GM10248 (cell line): ENCODE measurements at places on chromosomes 2 and 18.

DNA sequence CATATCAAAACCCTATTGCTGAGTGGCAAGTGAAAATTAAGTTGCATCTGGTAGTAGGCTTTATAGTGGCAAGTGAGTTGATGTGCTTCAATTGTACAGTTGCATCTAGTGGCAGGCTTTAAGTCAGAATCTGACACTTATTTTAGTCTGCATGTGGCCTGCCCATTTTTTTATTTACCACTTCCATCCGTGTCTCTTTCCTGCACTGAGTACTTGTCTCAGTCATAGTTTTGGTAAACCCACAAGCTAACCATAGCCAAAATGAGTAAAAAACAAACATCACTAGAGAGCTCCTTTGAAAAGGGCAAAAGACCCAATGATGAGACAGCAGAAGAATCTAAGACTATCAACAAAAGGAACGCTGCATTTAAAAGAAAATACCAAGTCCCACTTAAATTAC, 96.0 kb upstream of the CRACDL start:
- no peak for DNase-seq

GRCh38 chr2:203201426-203201825, 37.4 kb upstream of the CYP20A1 start:
- no peak for DNase-seq

DNA sequence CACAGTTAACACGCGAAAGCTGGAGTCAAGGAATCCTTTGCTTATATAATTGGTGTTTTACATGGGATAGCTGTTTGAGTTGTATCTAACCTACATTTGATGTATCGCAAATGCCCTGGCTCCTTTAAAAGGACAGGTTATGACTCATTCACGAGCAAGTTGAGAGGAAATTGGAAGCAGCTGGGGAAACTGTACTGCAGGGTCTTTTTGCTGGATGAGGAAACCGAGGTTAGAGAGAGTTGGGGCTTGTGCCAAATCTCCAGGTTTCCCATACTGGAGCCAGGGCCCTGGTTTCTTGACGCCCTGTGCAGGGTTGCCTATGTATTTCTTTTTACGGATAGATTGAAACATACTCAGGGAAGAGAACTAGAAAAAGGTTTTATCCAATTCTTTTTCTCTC, 60.0 kb upstream of the SPTBN1 start:
- DNase-seq, result no peak

DNA sequence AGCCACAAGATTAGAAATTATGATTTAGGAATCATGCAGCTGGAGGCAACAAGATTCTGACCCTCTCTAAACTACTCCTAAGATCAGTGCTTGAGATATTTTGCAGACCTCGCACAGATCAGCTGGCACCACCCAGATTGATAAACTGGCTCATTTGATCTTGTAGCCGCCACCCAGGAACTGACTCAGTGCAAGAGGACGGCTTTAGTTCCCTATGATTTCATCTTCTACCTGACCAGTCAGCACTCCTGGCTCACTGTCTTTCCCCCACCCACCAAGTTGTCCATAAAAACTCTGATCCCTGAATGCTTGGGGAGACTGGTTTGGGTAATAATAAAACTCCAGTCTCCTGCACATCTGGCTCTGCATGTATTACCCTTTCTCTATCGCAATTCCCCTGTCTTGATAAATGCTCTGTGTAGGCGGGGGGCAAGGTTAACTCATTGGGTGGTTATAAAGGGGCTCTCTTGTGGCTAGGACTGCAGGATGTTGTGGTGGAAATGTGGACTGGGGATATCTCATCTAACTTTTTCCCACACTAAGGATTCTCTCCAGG, 96.1 kb downstream of the ARL6IP6 start:
- no peak for DNase-seq

- no peak for DNase-seq
Measured at GRCh38 chr2:231708773-231709635, 679 bp downstream of the PTMA start.

DNA sequence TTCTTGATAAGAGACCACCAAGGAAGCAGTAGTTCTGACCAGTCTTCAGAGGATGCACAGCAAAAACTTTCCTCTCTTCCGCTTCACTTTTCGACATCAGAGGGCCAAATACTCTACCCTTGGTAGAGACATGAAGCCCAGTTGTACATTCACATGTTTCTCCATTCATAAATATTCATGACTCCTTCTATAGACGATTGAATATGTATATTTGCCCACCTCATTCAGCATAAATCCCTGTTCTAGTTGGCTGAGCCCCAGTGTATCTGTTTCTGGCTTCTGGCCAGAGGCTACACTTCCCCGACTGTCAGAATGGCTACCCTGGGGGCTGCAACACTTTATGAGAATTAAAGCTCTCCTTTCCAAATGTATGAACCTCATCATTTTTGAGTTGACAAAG, 258.5 kb downstream of the ASXL3 start:
- no peak for DNase-seq

DNA sequence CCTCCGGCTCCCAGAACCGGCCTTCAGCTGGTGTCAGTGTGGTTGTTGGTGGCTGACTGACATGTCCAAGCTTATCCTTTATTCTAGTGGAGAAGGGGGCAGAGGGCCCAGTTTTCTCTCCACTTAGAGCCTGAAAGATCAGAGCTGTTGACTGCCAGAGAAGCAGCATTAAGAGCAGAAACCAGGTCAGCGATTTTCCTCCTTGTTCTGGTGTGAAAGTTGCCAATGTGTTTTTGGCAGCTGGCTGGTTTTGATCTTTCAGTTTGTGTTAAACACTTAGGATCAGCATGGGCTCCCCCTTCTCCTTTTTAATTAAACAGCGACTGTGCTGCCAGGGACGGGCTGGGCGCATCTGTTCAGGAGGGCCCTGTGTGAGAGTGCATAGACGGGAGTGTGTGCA, 100.9 kb downstream of the ASAP2 start:
- no peak for DNase-seq

- DNase-seq, result no peak
Measured at GRCh38 chr18:6748241-6748640, 18.7 kb downstream of the ARHGAP28 start.

DNA sequence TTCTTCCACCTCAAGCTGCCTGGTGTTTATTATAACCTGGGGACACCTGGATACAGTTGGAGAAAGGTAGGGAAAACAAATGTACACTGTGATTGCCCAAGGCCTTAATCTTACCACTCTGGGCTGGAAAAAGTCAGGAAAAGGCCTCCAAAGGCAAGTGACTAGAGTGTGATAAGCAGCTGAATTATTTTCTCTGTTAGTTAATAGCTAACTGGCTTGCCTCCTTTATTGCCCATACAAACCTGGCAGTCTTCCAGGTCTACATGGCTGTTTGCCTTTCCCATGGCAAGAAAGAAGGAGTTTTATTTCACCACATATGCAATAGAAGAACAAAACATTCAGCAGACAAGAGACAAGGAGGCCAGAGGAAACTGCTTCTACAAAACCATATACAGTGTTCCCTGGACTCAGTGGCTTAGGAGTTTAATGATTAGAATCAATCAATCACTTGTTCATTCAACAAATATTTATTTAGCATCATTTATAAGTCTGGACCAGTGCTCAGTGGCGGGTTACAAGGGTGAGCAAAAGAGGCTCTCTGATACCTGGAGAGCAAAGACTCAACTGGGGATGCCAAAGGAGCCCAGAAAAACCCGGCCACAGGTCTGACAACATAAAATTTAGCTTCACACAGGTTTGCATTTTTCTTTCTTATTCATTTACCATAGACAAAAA, 27.5 kb upstream of the SUCLG1 start:
- no peak for DNase-seq

GRCh38 chr18:62982600-62983251, 267.4 kb downstream of the PHLPP1 start:
- peak; percentile 80 for DNase-seq

DNA sequence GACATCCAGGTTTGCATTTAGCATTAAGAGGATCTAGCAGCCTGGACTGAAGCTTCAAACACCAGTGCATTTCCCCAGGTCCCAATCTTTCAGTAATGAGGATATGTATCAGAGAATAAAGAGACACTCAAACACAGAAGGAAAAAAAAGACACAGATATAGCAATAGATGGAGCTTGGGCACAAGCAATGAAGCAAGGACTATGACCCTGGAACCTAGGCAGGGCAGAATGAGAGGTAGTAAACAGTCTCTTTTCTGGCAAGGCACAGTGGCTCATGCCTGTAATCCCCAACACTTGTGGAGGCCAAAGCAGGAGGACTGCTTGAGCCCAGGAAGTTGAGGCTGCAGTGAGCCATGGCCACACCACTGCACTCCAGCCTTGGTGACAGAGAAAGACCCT, 80.7 kb upstream of the HNRNPA3 start:
- no peak for DNase-seq

DNA sequence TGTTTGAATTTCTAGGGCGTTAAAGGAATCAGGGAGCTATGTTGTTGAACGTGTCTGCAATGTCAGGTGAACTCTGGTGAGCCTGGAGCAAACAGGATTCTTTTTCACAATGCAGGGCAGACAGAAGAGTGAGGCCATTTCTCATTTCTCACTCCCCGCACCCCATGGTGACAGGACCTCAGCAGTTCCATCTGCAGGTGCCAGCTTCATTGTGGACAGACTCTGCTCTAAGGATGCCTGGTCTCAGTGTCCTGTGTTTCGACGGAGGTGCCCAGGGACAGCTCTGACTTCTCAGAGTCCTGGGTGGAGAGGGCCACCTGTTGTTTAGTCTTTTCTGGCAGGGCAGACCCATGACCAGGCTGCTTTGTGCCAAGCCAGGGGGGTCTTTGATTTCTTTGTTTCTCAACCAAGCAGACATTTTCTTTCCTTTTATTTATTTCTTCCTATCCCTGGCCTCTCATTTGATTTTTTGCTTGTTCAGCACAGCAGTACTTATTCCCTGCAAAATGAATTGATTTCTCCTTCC, 201.5 kb downstream of the RNF144A start:
- no peak for DNase-seq

DNA sequence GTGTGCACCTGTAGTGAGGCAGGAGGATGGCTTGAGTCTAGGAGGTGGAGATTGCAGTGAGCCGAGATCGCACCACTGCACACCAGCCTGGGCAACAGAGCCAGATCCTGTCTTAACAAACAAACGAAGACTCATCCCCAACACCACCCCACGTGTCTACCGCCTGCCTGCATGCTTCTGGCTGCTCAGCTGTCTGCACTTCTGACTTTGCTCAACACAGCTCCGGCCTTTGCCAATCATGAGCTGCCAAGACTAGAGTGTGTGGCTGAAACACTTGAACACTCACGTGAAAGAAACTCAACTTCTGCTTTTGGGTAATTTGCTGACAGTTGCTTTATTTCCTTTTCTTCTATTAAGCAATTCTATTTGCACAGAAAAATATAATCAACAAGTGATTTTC, 32.1 kb upstream of the SP3 start:
- DNase-seq, result peak; percentile 63

- DNase-seq, result no peak
Measured at GRCh38 chr2:224843141-224843540, 127.0 kb upstream of the CCDC195 start.

- no peak for DNase-seq
Measured at GRCh38 chr2:128306081-128306930, 12.4 kb downstream of the HS6ST1 start.

GRCh38 chr2:138329591-138329990, 172.0 kb upstream of the SPOPL start:
- DNase-seq, result no peak

GRCh38 chr2:240462073-240462706, 26.7 kb downstream of the GPC1 start:
- no peak for DNase-seq

GRCh38 chr18:662197-662596, 4.7 kb downstream of the TYMS start:
- no peak for DNase-seq

- peak; percentile 12 for DNase-seq
Measured at GRCh38 chr2:210199186-210199765, 26.0 kb downstream of the ACADL start.

DNA sequence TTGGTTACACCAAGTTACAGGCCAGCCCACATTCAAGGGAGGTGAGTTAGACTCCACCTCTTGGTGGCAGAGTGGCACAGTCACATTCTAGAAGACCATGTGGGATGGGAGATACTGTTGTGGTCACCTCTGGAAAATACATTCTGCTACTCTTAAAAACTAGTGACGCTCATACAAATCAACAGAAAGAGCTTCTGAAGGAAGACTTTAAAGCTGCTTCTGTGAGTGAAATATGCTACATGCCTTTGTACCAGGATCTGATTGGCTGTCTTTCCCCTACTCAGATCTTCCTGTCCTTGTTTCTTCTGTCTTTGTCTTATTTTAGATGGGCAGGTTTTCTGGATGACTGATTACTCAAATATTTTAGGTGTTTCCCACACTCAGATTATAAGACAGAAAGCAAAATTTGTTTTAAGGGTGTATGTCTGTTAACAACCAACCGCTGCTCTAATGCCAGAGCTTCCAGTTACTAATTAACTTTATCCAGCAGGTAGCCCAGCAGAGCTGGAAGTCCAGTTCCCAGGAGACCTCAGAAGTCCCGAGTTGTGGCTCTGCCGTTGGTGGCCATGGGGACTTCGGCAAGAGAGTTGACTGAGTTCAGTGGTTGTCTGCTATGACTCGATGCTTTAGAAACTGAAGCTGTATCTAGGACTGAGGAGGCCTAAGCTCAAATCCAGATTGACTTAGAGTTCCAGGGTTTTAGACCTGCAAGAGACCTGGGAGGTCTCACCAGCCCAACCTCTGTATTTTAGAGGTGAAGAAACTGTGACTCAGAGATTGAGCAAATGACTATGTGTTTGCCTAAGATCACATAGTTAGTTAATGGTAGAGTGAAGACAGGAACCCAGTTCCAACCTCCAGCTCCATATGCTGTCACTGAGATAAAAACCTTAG, 7.4 kb downstream of the IL1R2 start:
- no peak for DNase-seq

DNA sequence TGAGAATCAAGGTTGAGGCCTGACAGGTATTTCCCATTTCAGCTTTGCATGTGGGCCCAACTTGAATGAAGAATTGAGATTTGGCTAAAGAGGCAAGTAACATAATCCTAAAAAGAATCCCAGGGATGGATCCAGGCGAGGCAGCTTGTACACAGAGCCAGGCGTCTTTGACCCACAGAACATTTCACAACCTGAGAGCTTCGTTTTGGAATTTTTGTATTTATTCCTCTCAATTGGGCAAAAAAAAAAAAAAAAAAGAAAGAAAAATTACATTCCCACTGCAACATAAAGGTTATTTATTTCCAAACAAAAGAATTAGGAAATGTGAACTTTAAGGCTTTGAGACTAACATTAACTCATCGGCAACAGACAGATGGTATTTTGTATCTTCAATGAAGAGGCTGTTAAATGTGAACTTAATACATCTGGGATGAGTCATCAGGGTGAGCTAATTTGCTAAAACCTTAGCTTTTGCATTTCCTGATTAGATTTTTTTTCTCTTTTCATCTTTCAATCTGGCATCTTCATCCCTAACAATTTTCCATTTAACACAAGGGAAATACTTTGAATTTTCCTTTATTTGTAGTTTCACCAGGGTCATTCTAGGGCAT, 478.5 kb upstream of the TNP1 start:
- no peak for DNase-seq

DNA sequence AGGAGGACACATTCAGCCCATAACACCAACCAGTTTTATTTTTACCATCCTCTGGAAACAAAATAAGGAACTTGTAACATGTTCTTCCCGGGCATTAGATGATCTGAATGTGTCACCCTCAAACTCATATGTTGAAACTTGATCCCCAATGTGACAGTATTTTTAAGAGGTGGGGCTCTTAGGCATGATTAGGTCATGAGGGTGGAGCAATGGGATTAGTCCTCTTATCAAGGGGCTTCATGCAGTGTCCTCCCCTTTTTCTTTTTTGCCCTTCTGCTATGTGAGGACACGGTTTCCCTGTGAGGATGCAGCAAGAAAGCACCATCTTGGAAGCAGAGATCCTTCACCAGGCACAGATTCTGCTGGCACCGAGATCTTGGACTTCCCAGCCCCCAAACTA, 401.5 kb upstream of the TRIB2 start:
- DNase-seq, result no peak

GRCh38 chr2:226916669-226917068, 80.8 kb downstream of the RHBDD1 start:
- no peak for DNase-seq
